ENCODE measurements at places on chromosomes 6 and 20. TPM values are rescaled to one million over a fixed set of nuclear protein-coding genes. Genes with fewer than 3 reads are reported as not detected.

SPTLC3 gene
- 1.9 TPM for total RNA-seq

SIRPG gene
- 3.9 TPM for total RNA-seq

- no peaks in the 10 kb centered on the region for H3K27me3 ChIP-seq
- H3K27ac ChIP-seq = peak overlapping the region; percentile 59
- H3K4me3 ChIP-seq = no peak overlapping the region
- DNase-seq = no peak
- H3K4me1 ChIP-seq = peaks cover 81% of the 10 kb centered on the region
Measured at GRCh38 chr6:13422681-13423221, 64.6 kb downstream of the GFOD1 start.

- no peak for DNase-seq
- no peak overlapping the region for H3K4me3 ChIP-seq
- H3K4me1 ChIP-seq = no peaks in the 10 kb centered on the region
- no peaks in the 10 kb centered on the region for H3K36me3 ChIP-seq
- H3K27me3 ChIP-seq = no peaks in the 10 kb centered on the region
- H3K27ac ChIP-seq = no peak overlapping the region
Measured at GRCh38 chr6:128099571-128100197, 198.8 kb upstream of the THEMIS start.

PRRT1 gene
- total RNA-seq = 0.38 TPM

GRCh38 chr6:43793154-43793874 lies 23.3 kb downstream of the VEGFA start:
- H3K27ac ChIP-seq = no peak overlapping the region
- H3K27me3 ChIP-seq = no peaks in the 10 kb centered on the region
- no peak for DNase-seq
- H3K36me3 ChIP-seq = no peaks in the 10 kb centered on the region
- no peaks in the 10 kb centered on the region for H3K4me1 ChIP-seq

PDE7B gene
- total RNA-seq = 0.14 TPM

MYBL2 gene
- 1.6 TPM for total RNA-seq

PRL gene
- not detected for total RNA-seq

TSBP1 gene
- total RNA-seq = not detected

- no peak overlapping the region for H3K4me3 ChIP-seq
- H3K36me3 ChIP-seq = no peaks in the 10 kb centered on the region
- H3K27ac ChIP-seq = no peak overlapping the region
- no peaks in the 10 kb centered on the region for H3K27me3 ChIP-seq
Measured at GRCh38 chr6:74925683-74926082, 280.2 kb downstream of the COL12A1 start.

APOBEC2 gene
- not detected for total RNA-seq

DNA sequence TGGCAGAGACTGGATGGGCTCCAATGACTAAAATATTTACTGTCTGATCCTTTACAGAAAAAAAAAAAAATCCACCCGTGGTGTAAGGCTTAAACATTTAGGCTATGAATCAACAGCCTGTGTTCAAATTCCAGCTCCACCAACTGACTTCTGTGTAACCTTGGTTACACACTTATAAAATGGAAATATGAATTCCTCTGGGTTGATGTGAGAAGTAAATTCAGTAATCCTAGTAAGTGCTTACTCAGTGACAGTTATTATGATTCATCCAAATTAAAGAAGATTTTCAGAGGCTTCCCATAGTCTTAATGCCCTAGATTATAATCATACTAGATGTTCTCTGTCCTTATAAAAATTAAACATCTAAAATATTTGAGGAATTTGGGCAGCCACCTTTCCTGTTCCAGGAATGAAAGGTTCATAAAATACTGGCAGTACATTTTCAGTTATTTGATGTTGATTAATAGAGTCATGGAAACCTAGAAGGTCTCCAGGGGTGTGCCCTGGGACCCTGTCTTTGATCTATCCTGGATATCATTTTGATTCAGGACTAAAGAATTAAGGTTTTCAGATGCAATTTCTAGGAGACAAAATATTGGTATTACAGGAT lies 180.3 kb upstream of the ZNF217 start:
- no peak overlapping the region for H3K27ac ChIP-seq
- no peaks in the 10 kb centered on the region for H3K36me3 ChIP-seq
- no peak overlapping the region for H3K4me3 ChIP-seq
- H3K4me1 ChIP-seq = no peaks in the 10 kb centered on the region

NMBR gene
- total RNA-seq = not detected

GRCh38 chr20:57717797-57718196 lies 8.0 kb upstream of the PMEPA1 start:
- peaks cover 12% of the 10 kb centered on the region for H3K4me1 ChIP-seq
- H3K36me3 ChIP-seq = no peaks in the 10 kb centered on the region
- no peak overlapping the region for H3K27ac ChIP-seq
- H3K4me3 ChIP-seq = no peak overlapping the region
- H3K27me3 ChIP-seq = no peaks in the 10 kb centered on the region
- no peak for DNase-seq

GRCh38 chr20:25551413-25552215 lies 33.7 kb downstream of the NINL start:
- no peak overlapping the region for H3K27ac ChIP-seq
- no peak for DNase-seq
- H3K27me3 ChIP-seq = no peaks in the 10 kb centered on the region

ATRN gene
- 16.1 TPM for total RNA-seq

DNA sequence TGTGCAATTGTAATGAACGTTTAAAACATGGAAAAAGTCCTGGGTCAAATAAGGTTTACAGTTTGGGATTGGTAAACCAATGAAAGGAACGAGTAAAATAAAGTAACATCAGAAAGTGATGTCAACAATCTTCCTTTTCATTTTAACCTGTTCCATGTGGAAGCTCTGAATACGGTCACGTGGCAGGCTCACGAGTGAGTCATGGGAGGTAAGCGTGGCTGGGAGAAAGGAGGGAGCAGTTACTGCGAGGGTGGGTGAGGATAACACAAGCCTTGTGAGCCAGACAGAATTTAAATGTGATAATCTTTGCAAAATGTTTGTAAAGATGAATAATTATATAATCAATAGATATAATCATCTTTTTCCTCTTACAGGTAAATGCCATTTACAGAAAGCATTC lies 171.3 kb upstream of the HDAC2 start:
- H3K4me3 ChIP-seq = no peak overlapping the region
- H3K4me1 ChIP-seq = no peaks in the 10 kb centered on the region
- no peak for DNase-seq

FOXA2 gene
- not detected for total RNA-seq

DNA sequence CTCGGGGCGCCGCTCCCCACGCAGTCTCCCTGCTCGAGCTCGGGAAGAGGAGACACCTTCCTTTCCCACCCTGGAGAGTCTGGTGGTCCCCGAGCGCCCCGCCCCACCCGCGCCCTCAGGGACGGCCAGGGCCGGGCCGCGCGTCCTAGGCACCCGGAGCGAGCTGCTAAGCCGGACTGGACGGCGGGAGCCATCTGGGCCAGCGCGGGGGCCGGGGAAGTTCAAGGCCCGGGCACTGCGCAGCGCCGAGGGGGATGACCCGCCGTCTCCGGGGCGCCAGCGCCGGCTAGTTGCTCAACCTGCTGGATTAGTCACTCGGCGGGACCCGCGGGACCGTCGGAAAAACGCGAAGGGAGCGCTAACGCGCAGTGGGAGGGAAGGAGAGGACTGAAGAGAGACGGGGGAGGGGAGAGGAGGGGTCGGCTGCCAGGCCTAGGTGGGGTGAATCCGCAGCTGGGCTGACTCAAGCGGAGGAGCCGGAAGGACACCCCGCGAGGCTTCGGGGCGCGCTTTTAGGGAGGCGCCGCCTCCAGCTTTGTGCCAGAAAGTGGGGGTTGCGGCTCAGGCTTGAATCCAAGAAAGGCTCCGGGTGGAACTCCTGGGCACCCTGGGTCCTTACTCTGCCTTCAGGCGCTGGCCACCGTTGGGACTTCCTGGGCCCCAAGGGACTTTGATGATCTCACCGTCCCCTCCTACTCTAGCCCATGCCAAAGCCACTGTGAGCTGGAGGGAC lies 75.7 kb upstream of the FOXP4 start:
- no peak overlapping the region for H3K4me3 ChIP-seq
- H3K36me3 ChIP-seq = no peaks in the 10 kb centered on the region
- no peak for DNase-seq
- peaks cover 10% of the 10 kb centered on the region for H3K4me1 ChIP-seq
- H3K27ac ChIP-seq = no peak overlapping the region

DNA sequence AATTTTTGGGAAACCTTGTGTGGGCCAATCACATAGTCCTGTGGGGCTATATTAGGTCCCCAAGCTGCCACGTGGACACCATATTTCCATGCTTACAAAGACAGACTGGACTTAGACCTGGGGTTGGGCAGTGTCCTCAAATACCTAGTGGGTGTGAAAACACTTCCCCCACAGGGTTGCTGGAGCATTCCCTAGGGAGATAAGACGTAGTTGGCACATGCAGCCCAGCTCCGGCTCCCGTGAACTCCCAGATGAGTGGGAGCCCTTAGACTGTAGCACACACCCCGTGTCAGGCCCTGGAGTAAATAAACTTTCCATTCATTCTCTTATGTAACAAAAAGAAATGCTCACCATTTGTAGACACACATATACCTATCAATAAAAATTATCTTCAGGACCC lies 14.2 kb downstream of the KCNG1 start:
- no peak for DNase-seq
- H3K36me3 ChIP-seq = no peaks in the 10 kb centered on the region
- no peaks in the 10 kb centered on the region for H3K27me3 ChIP-seq

- no peak overlapping the region for H3K27ac ChIP-seq
- H3K4me3 ChIP-seq = no peak overlapping the region
- H3K36me3 ChIP-seq = no peaks in the 10 kb centered on the region
- DNase-seq = no peak
Measured at GRCh38 chr6:3584606-3585005, 127.8 kb upstream of the SLC22A23 start.

DNA sequence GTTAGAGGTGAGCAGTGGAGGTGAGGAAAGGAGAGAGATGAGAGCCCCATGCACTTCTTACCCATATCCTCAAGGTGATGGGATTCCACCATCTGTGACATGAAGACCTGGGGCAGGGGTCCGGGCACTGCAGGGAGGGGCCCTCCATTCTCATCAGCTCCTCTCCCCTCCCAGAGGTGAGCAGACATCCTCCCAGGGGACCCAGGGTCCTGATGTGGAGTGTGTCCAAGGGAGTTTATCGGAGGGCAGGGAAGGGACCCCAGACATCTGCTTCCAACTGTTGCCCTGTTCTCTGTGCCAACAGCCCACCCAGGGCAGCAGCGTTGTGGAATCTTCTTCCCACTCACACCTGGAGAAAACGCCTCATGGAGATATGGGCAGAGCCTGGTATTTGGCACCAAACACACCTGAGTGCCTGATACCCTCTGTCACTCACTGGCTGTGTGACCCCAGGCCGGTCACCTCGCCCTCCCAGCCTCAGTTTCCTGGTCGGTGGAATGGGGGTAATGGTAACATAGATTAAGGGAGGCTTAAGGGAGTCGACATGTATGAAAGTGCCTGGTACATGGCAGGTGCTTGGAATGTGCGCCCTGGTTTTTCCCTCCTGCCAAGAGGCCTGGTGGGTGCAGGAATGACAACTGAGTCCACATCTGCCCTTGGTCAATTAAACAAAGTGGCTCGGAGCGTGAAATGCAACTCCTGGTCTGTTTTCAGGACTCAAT lies 227.9 kb downstream of the PREX1 start:
- DNase-seq = no peak
- H3K36me3 ChIP-seq = no peaks in the 10 kb centered on the region
- H3K27me3 ChIP-seq = no peaks in the 10 kb centered on the region
- no peaks in the 10 kb centered on the region for H3K4me1 ChIP-seq
- H3K27ac ChIP-seq = no peak overlapping the region
- no peak overlapping the region for H3K4me3 ChIP-seq

DNA sequence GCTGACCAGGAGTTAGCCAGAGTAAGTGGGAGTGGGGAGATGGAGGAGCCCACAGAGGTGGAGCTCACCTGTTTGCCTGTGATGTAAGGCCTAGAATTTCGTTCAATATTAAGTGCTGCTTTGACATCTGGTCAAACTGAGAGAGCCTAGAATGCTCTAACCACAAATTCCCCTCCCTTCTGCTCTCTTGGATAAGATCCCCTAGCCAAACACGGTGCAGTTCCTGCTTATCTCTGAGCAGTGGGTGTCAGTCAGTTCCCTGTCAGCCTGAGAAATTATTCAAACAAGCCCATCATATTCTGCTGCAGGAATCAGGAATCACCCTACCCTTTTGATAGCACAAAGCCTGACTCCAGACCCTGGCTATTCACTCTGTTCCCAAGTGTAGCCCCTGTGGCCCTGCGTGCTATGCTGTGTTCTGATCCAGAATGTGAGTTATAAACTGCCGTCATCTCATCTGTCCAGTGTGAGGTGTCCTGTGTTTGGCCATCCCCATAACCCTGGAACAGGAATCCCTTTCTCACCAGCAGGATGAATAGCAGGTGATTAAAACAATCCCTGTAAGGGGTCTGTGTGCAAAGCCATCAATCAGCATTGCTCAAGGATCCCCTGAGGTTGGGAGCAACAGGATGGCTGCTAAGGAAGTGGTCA lies 31.8 kb upstream of the ZNF133 start:
- H3K4me1 ChIP-seq = no peaks in the 10 kb centered on the region
- H3K27ac ChIP-seq = no peak overlapping the region
- H3K27me3 ChIP-seq = no peaks in the 10 kb centered on the region
- no peak for DNase-seq
- no peaks in the 10 kb centered on the region for H3K36me3 ChIP-seq

TRIM40 gene
- total RNA-seq = 0.30 TPM

ZSCAN23 gene
- total RNA-seq = 0.55 TPM

- no peaks in the 10 kb centered on the region for H3K36me3 ChIP-seq
- no peaks in the 10 kb centered on the region for H3K4me1 ChIP-seq
- DNase-seq = no peak
Measured at GRCh38 chr6:123276546-123276980, 280.5 kb downstream of the CLVS2 start.

CEP162 gene
- 14.6 TPM for total RNA-seq

MCUR1 gene
- 6.0 TPM for total RNA-seq

DNA sequence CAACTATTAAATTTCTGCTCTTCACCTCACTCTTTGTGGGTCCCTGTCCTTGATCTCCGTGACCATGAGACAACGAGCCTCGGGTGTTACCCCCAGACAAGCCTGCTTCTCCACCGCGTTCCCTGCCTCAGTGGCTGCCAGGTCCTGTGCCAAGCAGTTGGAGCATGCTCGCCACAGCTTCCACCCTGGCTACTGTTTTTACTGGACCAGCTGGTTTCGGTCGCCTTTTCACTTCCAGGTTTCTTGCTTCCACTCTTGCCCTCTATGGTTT lies 5.6 kb downstream of the TP53RK start:
- no peak overlapping the region for H3K4me3 ChIP-seq
- H3K36me3 ChIP-seq = peaks cover 20% of the 10 kb centered on the region
- no peaks in the 10 kb centered on the region for H3K27me3 ChIP-seq
- no peak overlapping the region for H3K27ac ChIP-seq
- peaks cover 25% of the 10 kb centered on the region for H3K4me1 ChIP-seq

GRCh38 chr20:1306316-1307135 lies 22.4 kb downstream of the SDCBP2 start:
- H3K4me1 ChIP-seq = no peaks in the 10 kb centered on the region
- H3K36me3 ChIP-seq = no peaks in the 10 kb centered on the region
- no peak overlapping the region for H3K27ac ChIP-seq
- DNase-seq = no peak

DNA sequence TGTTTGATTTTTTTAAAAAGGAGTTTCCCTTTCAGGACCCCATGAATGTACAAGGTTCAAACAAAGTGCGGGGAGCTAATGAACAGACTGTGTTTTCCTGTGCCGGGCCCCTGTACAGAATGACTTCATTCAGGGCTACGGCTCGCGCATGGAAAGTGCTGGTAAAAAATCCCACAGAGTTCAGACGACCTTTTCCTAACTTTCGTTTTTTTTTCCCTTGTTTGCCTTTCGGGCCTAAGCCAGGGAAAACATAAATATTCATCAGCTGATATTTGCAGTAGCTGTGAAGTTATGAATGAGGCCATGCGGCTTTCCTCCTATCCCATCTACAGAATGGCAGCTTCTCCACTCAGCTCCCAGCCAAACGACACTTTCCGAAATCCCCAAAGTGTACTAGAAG lies 74.0 kb downstream of the HAO1 start:
- no peaks in the 10 kb centered on the region for H3K27me3 ChIP-seq
- H3K27ac ChIP-seq = no peak overlapping the region
- no peaks in the 10 kb centered on the region for H3K4me1 ChIP-seq
- H3K4me3 ChIP-seq = no peak overlapping the region
- H3K36me3 ChIP-seq = no peaks in the 10 kb centered on the region
- no peak for DNase-seq
